ENCODE measurements at places on chromosomes 4 and X. TPM values are rescaled to one million over a fixed set of nuclear protein-coding genes. Genes with fewer than 3 reads are reported as not detected.

AKAP14 gene
- not detected for total RNA-seq

UGT2B10 gene
- total RNA-seq = not detected

PDZD11 gene
- total RNA-seq = 31.7 TPM

ALB gene
- not detected for total RNA-seq

BST1 gene
- total RNA-seq = 25.9 TPM

GLRA3 gene
- total RNA-seq = not detected

TBC1D19 gene
- 5.6 TPM for total RNA-seq

ZNF732 gene
- not detected for total RNA-seq

SOWAHB gene
- not detected for total RNA-seq

ADAMTS3 gene
- 7.9 TPM for total RNA-seq

MAGEB2 gene
- not detected for total RNA-seq

FANCB gene
- 1.3 TPM for total RNA-seq

MSL3 gene
- 33.4 TPM for total RNA-seq

Data from omental fat pad (tissue), 4 donors.